ENCODE measurements at places on chromosomes 5 and 9. TPM values are rescaled to one million over a fixed set of nuclear protein-coding genes. Genes with fewer than 3 reads are reported as not detected.

DNA sequence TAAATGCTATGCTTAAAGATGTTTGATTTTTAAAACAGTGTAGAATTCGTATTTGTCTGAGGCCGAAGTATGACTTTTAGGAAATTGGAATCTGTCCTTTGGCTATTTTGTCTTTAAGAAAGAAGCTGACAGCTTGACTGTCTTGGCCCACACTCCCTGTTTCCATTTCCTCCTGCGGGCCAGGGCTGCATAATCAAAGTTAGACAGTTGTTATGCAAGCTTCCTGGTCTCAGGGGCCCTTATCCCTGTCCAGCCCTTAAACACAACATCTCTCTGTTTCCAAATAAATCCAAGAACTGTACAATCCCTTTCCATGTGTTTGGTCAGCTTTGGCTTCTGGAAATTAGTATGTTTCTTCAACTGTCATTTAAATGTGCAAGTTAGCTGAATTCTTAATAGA lies 54.6 kb upstream of the ECM2 start:
- no peak for DNase-seq

DNA sequence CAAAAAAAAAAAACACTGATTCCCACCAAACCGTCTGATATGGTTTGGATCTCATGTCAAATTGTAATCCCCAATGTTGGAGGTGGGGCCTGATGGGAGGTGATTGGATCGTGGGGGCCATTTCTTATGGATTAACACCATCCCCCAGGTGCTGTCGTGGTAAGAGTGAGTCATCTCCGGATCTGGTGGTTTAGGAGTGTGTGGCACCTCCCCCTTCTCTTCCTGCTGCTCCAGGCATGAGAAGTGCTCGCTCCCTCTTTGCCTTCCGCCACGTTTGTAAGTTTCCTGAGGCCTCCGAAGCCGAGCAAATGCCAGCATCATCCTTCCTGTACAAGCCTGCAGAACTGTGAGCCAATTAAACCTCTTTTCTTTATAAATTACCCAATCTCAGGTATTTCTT lies 45.2 kb downstream of the HSD17B3 start:
- DNase-seq = no peak

Gene KYAT1
- total RNA-seq = 5.0 TPM

GRCh38 chr5:168172760-168173223 lies 118.7 kb upstream of the WWC1 start:
- DNase-seq = no peak

DNA sequence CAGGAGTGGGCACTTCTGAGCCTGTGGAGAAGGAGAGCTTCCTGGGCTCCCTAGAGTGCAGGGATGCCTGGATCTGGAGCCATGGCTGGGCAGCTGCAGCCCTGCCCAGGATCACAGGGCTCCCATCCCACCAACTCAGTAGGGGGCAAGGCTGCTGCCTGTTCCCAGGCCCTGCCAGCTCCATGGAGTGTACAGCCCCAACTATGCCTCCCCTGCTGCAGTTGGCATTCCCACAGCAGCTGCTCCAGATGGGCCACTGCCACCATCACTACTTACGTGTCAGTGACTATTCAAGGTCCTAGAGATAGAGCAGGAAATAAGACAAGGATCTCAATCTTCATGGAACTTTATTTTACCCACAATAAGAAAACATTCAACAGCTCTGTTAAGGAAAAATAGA lies 107.1 kb upstream of the TNPO1 start:
- no peak for DNase-seq

Gene SOHLH1
- total RNA-seq = not detected

DNA sequence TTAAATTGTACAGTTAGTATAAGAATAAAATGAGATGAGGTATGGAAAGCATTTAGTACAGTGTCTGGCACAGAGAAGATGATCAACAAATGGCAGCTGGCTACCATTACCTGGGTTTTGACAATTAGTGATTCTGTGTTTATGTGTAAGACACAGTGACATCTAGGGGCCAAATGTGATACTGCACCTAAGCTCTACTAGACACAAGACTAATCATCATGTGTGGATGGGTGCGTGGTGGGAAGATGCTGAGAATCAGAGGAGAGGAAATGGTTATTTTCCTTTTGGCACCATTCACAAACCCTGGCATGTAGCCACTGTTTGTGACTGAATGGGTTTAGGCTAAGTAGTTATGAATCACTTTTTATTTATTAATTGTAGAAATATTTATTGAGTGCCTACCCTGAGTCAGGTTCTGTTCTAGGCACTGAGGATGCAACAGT lies 109.8 kb upstream of the TBC1D2 start:
- DNase-seq = no peak

- no peak for DNase-seq
Observed at GRCh38 chr9:135221951-135222631, 134.6 kb downstream of the OLFM1 start.

Gene STING1
- total RNA-seq = 70.3 TPM

Gene FBP1
- 397 TPM for total RNA-seq

GRCh38 chr5:171720086-171720485 lies 65.5 kb upstream of the SMIM23 start:
- no peak for DNase-seq

GRCh38 chr9:124771867-124772679 lies 962 bp upstream of the NR6A1 start:
- DNase-seq = peak; percentile 65

DNA sequence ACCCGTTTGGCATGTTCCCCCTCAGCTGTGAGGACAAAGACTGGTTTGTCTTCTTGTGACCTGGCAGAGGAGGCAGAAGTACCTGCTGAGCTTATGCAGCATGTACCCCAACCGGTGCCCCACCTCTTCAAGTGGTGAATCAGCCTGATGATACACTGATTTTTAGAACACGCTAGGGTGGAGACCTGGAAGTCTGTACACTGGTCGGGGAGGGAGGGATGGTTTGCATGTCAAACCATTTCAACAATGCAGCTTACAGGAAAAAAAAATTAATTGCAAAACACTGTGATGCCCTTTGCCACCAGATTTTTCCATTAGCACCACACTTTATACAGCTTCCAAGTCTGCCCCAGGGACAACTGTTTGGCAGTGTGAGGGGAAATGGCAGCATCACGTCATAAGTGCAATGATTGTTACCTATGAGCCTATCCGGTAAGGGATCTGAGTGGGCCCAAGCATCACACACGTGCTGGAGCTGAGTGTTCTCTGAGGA lies 155.1 kb upstream of the DMRT1 start:
- DNase-seq = no peak

Gene AMBP
- total RNA-seq = not detected

- no peak for DNase-seq
Observed at GRCh38 chr9:137763271-137763955, 114.2 kb upstream of the CACNA1B start.

DNA sequence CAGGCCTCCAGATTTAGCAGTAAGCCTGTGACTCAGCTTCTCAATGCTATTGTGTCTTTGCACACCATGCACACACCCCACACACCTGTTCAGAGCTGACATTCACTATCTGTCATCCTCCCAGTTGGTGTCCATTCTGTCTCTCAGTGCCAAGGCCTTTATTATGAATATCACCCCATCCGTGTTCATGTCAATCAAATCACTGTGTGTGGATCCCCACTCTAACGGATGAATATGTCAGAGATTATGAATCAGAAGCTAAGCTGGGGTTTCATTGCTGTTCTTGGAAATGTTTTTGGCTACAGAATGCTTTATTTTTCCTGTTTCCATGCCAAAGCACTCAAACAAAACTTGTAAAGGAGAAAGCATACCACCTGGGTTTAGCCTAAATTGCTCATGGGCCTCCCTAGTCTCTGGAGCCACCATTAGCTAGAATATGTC lies 9.4 kb upstream of the MAMDC2 start:
- no peak for DNase-seq

Gene TMOD1
- 8.8 TPM for total RNA-seq

GRCh38 chr5:146672866-146673265 lies 156.9 kb upstream of the GPR151 start:
- no peak for DNase-seq

Gene LCNL1
- total RNA-seq = 4.1 TPM

Gene HAUS6
- total RNA-seq = 11.8 TPM

DNA sequence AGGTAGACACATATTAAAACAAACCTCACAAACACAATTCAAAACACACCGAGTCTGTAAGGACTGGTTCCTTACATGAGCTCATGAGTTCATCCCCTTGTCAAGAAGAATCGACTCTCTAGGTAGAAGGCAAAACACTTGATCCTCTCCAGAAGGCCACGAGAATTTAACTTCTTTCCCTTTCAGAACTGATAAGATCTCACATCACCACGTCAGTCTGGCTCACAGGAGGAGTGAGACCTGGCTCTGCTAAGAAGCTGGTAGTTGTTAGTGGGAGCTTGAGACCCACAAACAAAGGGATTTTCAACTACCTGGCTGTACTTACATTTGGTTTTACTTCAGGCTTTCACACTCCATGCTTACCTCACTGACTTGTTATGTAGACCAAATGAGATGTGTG lies 459.2 kb downstream of the ARHGEF28 start:
- no peak for DNase-seq

- DNase-seq = no peak
Observed at GRCh38 chr5:39555788-39556187, 131.0 kb upstream of the DAB2 start.

GRCh38 chr5:118522626-118523025 lies 465.7 kb downstream of the DTWD2 start:
- DNase-seq = no peak

DNA sequence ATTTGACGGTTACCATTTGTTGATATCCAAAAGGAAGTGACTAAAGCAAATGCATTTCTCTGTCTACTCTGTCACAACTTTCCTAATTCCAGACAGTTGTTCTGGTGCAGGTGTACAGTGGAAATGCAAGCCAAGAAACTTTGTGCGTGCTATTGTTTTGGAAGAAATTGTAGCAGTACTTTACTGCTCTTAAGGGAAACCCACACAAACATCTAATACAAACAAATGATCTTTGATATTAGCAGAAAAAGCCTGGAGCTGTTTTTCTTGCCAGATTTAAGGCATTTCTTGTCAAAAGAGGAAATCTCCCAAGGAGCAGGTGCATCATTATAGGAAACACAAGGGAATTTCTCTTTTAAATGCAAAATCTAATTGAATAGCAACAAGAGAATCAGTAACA lies 2.0 kb downstream of the SNCAIP start:
- DNase-seq = no peak

DNA sequence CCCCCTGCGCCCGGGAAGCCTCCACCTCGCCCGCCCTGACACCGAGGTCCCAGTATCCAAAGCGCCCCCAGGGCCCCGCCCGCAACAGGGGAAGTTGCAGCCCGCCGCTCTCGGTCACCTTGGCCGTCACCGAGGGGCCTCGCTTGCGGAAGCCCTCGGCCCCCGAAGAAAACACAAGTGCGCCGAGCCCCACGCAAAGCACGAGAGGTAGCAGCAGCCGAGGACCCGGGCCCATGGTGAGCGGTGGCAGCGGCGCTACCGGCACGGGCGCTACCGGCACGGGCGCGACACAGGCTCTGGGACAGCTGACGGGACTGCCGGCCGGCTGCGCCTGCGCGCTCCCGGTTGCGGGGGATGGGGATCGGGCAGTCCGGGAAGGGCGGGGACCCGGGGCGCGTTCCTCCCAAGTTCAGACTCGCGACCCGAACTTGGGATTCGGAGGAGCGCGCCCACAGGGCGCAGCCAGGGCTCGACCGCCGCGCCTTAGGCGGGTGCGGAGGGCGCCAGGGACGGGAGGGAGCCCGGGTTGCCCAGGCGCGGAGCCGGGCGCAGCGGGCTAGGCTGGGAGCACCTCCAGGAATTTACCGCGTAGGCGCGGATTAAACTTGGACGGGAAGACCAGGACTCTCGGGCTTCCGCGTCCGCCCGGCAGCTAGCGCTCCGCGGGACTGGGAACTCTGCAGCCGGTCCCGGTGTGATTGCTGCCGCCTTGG lies at the start of gene PPIC:
Gene PPIC (minus strand): TSS at position 335 of the 713 bp plus-strand sequence. CDS start 100 bp downstream, at position 235.
- peak; percentile 97 for DNase-seq

- DNase-seq = no peak
Observed at GRCh38 chr9:91066856-91067255, 265.2 kb downstream of the SYK start.

Gene IL31RA
- total RNA-seq = not detected

- DNase-seq = no peak
Observed at GRCh38 chr9:38211002-38211401, 142.0 kb upstream of the SHB start.

DNA sequence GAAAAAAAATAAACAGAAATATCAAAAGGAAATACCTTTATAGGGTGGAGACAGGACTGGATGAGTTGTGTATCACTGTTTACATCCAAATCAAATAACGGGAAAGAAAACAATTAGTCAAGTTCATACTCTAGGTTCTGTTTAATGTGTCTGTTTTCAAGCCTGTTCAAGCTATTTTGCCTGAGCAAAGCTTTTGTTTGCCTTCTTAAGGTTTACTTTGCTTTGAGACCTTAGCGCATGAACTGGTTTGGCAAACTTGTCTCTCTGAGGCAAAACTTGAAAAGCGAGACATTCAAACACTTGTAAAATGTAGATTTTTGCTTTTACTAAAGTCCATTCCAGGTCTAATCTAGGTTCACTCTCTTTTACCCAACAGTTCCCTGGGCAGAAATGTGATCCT lies 174.1 kb upstream of the RFX3 start:
- no peak for DNase-seq

GRCh38 chr5:76790632-76791290 lies 28.1 kb upstream of the F2RL1 start:
- DNase-seq = no peak

Gene GABRA1
- not detected for total RNA-seq

Gene PWWP2A
- total RNA-seq = 28.6 TPM

- DNase-seq = no peak
Observed at GRCh38 chr9:8713811-8714165, 914.2 kb upstream of the DMAC1 start.

Gene TSSK1B
- not detected for total RNA-seq

Gene C1QTNF3
- 12.0 TPM for total RNA-seq

DNA sequence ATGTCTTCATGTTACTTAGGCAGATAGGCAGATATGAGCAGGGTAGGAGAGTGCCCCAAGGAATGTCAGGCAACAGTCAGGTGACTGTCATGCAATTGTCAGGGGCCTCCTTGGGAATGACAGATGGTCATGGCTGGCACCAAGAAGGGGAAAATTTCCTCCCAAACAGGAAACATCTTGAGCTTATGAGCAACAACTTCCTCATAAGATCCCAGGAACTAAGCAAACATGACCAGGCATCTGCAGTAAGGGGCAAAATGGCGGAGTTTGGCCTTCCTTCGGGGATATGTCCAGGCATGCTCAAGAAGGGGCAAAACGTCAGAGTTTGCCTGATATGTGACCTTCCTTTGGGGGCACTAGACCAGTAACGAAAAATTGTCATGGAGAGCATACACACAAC lies 591.8 kb downstream of the PDE4D start:
- no peak for DNase-seq

DNA sequence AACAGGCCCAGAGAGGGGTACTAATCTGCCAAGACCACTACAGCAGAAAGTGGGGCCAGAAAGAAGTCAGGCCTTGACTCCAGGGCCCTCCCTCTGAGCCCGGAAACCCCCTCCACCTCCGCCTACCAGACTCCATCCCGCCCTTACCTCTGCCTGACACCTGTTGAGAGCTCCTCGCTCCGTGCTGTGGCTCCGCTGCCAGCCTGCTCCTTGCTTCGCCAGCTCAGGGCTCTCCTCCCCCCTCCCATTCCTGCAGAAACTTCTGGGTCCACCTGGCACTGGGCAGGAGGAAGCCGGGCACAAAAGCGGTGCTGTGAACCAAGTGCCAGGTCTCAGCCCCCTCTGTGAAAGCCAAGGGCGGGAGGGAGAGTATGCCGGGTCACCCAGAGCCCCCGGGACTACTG lies 6.4 kb upstream of the ST6GALNAC6 start:
- DNase-seq = peak; percentile 68

Data from upper lobe of left lung (tissue), 6 donors.